ENCODE measurements at places on chromosomes 16 and 17.

DNA sequence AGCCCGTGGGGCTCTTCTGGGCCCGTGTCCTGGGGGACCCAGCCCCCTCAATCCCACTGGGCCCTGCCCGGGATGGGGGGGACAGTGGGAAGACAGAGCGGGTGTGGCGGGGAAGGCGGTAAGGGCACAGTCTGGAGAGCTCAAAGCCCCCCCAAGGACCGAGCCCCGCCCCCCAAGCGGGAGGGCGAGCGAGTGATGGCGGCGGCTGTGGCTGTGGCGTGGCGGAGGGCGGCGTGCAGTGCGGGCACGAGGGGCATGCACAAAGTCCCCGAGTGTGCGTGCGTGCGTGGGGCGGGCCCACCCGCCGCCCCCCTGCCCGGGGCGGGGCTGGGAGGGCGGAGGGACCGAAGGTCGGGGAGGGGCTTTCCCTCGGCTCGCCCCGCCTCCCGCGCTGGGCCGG, 3.6 kb upstream of the WDR24 start:
- no peak for DNase-seq

DNA sequence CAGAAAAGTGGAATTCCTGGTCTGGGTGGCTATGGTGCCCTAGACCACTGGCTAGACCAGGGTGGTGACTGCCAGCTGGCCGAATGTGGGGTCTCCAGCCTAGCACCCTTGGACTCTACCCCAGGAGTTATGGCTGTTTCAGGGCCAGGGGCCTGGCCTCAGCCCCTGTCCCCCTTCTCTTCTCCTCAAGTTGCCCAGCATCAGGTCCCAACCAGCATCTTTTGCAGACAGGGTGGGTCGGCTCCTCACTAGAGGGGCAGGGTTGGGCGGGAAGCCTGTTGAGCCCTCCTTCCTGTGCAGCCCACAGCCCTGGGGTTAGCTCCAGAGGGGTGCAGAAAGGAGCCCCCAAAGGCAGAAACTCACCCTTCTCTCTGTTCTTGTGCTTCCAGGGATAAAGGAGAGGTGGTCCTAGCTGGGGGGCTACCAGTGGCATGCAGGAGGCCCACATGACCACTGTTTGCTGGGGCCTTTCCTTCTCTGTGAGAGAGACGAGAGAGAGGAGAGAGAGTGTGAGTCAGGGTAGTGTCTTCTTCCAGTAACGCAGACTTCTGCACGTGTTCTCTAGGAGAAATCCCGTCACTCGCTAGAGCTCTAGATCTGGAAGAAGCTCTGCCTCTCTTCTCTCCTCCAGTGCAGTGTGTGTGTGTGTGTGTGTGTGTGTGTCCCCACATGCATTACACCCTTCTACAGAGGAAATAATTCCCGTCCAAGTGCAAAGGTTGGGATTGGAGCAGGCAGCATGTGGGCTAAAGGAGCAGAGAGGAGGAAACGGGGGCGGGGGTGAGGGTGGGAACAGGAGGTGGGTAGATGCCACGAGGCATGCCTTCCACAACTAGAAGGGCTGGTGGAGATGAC, 209.4 kb downstream of the SEC14L1 start:
- DNase-seq = no peak

DNA sequence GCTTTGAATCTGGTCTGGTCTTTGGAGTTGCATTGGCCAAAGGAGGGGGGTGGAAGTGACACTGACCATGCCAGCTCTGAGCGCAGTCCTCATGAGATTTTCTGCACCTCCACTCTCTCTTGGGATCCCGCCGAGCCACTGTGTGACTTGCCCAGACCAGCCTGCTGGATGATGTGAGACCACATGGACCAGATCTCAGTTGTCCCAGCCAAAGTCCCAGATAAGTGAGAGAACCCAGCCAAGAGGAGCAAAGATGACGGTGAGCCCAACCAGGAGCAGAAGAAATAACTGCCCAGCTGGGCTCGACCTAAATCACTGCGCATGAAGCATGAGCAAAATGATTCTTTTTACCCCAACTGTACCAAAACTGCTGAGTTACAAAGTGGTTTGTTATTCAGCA, 96.5 kb upstream of the ERCC4 start:
- no peak for DNase-seq

DNA sequence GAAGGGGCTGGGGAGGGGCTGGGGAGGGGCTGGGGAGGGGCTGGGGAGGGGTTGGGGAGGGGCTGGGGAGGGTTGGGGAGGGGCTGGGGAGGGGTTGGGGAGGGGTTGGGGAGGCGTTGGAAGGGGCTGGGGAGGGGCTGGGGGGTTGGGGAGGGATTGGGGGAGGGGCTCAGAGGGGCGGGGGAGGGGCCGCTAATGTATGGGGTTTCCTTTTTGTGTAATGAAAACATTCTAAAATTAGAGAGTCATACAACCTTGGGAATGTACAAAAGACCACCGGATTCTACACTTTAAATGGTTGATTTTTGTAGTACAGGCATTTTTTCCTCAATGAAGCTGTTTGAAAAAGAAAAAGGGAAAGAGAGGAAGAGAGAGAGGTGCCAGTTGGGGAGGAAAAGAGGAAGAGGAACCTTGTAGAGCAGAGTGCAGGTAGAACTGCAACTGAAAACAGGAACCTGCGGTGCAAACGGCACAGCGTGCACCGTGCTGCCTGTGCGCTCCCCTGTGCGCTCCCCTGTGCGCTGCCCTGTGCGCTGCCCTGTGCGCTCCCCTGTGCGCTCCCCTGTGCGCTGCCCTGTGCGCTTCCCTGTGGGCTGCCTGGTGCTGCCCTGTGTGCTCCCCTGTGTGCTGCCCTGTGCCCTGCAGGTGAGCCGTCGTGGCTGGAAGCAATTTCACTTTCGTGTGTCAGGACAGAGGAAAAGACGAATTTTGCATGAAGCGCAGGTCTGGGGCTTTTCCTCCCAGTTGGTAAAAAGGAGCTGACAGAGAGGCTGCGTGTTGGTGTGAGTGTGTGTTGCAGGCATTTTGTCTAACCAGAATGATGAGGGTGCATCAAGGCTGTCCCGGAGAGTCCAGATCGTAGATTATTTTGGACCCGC, 40.8 kb downstream of the METRNL start:
- DNase-seq = peak; percentile 30

DNA sequence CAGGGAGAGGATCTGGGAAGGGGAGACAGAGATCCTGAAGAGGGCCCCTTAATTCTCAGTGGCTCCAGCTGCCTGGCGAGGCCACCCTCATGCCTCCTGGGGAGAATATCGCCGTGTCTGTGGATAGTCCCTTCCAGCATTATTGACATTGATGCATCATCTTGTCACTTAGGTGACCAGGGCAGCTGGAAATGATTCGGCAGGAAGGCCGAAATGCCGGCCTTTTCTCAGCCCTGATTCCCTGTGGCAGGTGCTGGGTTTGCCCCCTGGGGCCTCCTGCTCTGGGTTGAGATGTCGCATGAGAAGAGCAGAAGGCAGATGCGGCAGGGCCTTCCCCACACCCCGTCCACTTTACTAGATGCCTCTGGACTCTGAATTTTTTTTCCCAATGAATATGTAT, 89.5 kb downstream of the RAP1GAP2 start:
- no peak for DNase-seq

- no peak for DNase-seq
Observed at GRCh38 chr17:32671896-32672295, 185.1 kb downstream of the CDK5R1 start.

DNA sequence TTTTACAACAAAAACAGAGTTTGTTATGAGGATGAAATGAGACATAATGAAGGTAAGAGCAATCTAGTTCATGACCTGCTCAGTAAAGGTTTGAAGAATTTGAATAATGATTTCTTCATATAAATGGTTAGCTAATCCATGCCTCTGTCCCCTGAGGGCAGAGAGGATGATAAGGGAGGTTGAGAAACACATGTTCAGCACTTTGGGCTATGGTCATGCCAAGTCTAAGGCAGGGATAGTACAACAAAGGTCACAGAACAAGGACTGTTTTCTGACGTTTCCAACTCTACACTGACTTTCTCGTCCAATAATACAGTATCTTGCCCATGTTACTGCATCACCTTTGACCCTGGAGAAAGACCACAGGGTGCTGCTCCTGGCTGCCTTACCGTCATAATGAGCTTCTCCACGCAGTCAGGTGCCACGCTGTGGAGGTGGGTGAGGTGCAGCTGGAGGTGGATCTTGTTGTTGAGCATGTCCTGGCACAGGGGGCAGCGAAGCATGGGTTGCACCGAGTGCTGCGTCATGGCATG, 236.7 kb downstream of the ZFHX3 start:
- no peak for DNase-seq

- no peak for DNase-seq
Observed at GRCh38 chr17:80151333-80151732, 4.4 kb upstream of the EIF4A3 start.

DNA sequence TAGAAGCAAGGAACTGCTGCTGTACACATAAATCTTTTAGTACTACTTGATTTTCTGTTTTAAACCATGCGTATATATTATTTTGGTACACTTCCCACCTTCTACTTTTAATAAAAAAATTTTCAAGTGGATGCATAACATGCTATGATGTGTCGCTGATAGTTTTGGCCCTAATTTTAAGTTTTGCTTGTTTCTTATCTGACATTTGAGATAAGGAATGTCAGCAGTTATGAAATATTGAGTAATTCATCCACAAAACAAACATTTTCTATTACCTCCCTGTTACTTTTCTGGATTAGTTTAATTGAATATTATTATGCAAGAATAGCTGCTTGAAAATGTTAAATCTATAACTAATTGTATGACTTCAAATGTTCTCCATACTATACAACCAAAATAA, 35.8 kb downstream of the N4BP1 start:
- DNase-seq = no peak

DNA sequence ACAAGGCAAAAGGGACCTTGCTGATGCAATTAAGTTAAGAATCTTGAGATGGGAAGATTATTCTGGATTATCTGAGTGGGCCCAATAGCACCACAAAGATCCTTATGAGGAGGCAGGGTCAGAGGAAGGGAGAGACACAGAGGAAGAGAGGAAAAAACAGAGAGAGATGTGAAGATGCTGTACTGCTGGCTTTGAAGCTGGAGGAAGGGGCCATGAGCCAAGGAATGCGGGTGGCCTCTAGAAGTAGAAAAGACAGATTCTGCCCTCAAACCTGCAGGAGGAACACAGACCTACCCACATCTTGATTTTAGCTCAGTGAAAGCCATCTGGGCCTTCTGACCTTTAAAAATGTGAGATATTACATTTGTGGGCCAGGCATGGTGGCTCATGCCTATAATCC, 8.1 kb upstream of the CPSF4L start:
- no peak for DNase-seq

GRCh38 chr16:28259091-28259780, 33.1 kb upstream of the SBK1 start:
- no peak for DNase-seq

- DNase-seq = no peak
Observed at GRCh38 chr16:81612351-81613163, 166.5 kb upstream of the PLCG2 start.

GRCh38 chr17:72332367-72332766, 211.5 kb downstream of the SOX9 start:
- DNase-seq = no peak

DNA sequence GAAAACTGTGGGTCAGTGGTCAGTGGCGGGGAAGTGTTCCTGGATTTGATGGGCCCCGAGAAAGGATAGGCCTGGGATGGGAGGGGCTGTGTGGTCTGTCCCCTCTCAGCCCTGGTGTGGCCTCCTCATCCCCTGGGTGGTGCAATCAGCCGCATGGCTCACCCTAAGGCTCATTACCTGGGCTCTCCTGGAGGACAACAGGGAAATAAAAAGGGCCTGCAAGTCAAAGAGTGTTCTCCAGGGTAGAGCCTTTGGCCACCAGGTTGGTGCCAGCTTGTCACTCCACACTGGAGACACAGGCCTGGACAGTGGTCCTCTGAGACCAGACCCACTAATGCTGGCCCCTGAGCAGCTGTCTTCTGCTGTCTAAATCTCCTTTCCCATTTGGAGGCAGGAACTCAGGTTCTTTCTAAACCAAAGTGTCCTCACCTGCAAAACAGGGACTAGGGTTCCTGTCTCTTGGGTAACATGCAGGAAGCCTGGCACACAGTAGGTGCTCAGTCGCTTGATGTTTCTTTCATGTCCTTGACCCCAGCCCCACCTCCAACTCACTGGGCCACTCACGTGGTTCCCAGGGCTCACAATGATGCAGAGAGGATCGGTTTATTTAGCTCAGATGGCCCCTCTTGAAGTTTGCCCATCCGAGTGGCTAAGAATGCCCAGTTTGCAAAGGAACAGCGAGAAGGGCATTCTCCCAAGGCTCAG, 2.4 kb downstream of the NDRG4 start:
- DNase-seq = peak; percentile 4

GRCh38 chr17:27921077-27921476, 27.9 kb upstream of the LYRM9 start:
- no peak for DNase-seq

DNA sequence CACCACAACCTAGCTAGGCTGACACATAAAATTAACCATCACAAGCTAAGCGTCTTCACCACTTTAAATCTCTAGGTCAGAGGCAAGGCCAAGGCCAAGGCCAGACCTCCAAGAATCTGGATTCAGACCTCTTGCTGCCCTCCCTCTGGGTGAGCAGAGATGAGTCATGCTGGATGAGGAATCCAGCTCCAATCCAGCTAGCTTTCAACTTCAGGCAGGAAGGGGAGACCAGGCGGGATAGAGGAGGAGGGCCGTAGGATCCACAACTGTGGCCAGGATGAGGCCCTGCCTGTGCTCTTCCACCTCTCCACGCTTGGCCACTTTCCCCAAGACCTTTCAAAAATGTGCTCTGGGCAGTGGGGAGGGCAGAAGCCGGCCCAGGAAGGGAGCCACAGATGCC, 14.7 kb downstream of the LRRC75A start:
- no peak for DNase-seq
